ENCODE measurements at places on chromosomes 13 and 19.

GRCh38 chr19:45901912-45902650 is at the start of gene MYPOP:
Gene MYPOP, minus strand, starts transcription at chr19:45902613. Its CDS starts 840 bp downstream, at chr19:45901773.
- no peak for DNase-seq

DNA sequence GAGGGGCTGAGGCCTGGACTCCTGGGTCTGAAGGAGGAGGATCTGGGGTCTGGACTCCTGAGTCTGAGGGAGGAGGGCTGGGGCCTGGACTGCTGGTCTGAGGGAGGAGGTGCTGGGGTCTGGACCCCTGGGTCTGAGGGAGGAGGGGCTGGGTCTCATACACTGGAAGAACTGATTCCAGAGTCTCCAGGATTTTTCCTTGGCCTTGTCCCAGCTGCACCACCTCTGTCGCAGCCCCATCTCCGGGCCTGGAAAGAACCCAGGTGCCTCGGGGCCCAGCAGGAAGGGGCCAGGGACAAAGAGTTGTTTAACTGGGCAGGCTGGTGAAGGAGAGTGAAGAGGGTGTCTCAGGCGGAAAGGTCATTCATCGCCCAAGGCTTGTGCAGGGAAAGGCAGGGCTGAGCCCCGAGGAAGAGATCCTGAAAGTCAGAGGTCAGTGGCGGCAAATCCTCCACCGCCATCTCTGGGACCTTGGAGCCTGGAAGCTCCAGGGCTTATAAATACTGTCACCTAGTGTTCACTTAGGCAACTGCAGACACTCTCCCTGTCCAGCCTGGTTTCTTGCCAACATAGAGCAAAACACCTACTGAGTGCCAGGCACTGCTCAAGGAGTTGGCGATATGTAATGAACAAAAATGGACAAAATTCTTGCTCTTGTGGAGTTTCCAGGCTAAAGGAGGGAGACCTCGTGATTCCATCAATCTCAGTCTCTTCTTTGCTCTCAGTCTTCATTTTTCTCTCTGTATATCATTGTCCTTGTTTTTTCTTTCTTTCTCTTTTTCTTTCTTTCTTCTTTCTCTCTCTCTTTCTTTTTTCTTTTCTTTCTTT is 4.4 kb upstream of the KCNN4 start:
- DNase-seq = peak; percentile 71

DNA sequence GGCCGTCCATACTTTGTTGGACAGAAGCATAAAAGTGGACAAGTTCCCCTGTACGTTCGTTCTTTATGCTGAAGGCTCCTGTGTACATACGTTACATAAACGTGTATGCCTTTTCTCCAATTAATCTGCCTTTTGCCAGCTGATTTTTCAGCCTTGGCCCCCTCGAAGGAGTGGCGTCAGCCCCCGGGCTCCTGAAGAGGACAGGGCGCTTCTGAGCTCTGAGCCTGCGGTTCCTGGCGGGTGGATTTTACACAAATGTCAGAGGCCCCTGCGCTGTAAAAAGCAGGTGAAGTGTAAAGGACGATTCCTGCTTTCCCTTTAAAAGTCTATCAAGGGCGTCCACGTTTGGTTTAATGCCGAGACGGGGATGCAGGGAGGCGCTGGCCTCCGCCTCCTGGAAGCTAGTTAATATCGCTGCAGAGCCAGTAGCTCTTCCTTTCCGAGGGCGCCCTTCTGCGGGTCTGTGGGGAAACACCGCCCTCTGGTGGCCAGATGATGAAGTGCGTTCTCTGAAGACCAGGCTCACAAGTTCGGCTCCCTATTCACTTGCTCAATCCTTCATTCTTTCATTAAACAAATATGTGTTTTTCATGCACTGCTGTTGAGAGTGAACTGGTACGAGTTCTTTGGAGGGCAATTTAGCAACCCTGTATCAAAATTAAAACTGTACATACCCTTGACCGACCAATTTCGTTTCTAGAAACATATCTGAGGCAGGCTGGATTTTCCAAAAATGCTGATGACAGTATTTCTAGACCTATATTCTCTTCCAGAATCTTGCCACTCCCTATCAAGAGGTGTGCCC is 62.0 kb downstream of the GPR12 start:
- DNase-seq = peak; percentile 77

DNA sequence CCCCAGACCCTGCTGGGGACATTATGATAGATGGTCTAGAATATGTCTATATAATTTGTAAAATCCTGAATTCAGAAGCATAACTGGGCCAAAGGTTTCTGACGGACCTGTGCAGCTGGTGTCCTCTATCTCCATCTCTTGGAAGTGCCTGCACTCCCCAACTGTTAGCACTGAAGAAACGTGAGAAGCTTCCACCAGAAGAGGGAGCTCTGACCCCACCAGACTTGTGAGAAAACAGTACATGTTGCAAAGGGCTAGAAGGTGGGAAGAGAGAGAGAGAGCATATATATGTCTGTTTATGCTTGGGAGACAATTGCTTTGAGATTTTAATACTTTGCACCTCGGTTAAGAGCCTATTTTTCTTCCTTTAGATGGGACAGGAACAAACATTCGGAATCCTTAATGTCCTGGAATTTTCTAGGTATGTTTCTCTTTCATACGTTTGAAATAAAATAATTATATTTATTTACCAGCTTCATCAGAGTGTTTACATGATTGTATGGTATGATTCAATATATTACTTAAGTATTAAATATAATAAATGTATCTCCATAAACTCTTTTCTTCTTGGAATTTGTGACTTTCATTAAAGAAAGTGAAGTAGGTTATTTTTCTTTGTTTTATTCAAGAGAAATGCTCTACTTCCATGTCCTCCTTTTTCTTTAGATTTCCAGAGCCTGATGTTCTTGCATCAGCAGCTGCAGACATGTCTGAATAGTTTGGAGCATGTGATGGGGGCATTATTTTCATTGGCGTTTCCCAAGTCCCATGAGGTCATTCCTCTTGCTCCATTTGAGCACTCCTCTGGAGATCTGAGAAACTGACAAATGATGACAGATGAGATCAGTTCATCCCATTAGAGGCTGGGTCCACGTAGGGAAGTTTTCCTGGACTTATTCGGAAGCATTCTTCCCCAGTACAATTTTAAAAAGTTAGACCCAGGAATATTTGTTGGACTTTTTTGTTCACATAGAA is 202.9 kb downstream of the ATP8A2 start:
- DNase-seq = peak; percentile 81

DNA sequence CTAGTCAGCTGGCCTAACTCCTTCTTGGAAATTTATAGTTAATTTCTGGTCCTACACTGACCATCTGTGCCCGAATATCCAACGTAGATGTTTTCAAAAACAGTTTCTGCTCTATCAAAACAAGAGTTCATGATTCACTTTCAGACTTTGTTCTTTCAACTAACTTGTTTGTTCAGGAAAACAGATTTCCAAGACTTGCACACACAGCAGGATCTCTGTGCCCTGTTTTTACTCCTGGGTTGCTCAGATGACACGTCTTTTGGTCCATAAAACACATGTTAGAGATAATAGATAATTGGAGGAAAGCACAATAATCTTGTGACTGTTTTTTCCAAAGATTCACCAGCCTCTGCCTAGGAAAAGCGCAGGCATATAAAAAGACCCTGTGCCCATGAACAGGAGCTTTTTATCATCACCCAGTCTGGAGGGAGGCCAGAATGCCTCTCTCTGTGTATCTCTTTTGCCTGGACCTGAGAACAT is 218.0 kb downstream of the IRS2 start:
- no peak for DNase-seq

All from activated CD4-positive, alpha-beta T cell treated with anti-CD3 and anti-CD28 coated beads, Interleukin-2, amount 10 ng/mL, durations not matched to agents 7 days and 5 days (primary cell).